ENCODE measurements at places on chromosomes 11 and 22.

GRCh38 chr22:17928391-17928790, 96.0 kb downstream of the MICAL3 start:
- no peak overlapping the region for H3K27ac ChIP-seq
- peaks cover 67% of the 10 kb centered on the region for H3K4me1 ChIP-seq
- H3K27me3 ChIP-seq, result no peaks in the 10 kb centered on the region
- no peak for DNase-seq
- peaks cover 4% of the 10 kb centered on the region for H3K36me3 ChIP-seq

DNA sequence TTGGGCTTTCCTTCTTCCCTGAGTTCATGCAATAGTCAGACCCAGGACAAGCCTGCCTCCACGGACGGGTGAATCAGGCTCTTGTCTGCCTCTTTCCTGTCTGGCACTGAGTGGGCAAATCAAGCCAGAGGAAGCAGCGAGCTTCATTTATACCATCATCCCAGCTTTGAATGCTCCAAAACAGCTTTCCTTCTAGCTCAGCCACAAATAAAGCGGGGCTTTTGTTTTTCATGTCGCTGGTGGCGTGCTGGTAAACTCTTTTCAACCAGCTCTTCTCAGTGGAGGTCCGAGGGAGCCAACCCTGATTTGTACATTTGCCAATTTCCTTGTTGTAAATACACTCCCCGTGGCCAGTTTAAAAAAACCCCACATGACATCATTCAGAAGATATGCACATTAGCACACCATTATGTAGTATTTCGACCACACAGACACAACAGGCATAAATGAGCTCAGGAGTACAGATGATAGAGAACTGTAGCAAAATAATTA, 8.6 kb downstream of the C11orf91 start:
- peaks cover 2% of the 10 kb centered on the region for H3K4me1 ChIP-seq
- peaks cover 6% of the 10 kb centered on the region for H3K27me3 ChIP-seq
- H3K36me3 ChIP-seq, result no peaks in the 10 kb centered on the region
- no peak overlapping the region for H3K4me3 ChIP-seq
- DNase-seq, result no peak
- H3K27ac ChIP-seq, result no peak overlapping the region

DNA sequence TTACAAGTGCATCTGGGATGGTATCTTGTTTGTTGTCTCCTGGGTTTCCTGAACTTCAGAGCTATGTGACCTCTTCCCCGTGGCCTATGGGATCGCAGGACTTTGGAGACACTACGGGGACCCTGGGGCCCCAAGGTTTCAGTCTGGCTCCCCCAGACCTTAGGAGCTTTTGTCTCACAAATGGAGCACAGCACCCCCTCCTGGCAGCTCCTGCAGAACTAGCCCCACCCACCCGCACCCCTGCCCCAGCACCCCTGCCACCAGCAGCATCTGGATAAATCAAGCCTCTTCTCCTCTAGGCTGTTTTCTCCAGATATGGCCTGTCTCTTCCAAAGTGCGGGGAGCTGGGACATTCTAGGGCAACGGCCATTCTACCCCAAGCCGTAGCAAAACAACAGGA, 10.4 kb downstream of the RCOR2 start:
- no peaks in the 10 kb centered on the region for H3K4me1 ChIP-seq
- H3K4me3 ChIP-seq, result no peak overlapping the region
- DNase-seq, result no peak
- H3K36me3 ChIP-seq, result peaks cover 74% of the 10 kb centered on the region

DNA sequence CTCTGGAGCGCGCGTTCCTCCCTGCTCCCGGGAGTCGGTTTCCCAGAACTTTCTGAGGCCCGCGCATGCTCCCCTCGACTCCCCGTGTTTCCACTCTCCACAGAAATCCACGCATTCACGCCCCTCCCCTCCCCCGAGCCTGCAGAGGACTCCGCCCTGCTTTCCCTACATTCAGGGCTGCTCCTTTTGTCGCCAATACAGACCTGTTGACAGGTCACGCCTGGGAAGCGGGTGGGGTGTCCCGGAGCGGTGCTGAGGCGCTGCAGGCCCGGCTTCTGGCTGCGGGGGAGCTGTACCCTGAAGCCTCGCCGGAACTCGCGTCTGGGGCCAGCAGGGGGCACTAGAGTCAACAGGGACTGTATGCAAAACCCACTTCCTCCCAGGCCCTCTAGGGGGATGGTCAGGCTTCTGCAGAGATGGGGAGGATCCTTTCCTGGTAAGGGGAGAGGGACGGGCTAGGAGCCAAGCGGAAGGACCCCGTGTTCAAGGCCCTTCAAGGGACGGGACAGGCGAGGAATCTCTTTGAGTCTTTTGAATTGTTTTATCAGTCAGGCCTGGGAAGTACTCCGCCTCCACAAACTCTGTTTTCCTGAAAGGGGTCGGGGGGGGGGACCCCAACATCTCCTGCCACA, at the start of gene PRAME:
Gene PRAME, minus strand, starts transcription at position 294 of the 632 bp plus-strand sequence. CDS start 2,433 bp downstream, outside the sequence.
- H3K4me3 ChIP-seq, result peak within 1 kb of the TSS; percentile 11
- DNase-seq, result peak; percentile 62
- no peaks in the 10 kb centered on the region for H3K36me3 ChIP-seq
- no peak within 1 kb of the TSS for H3K27ac ChIP-seq
- no peaks in the 10 kb centered on the region for H3K27me3 ChIP-seq
- peaks cover 9% of the 10 kb centered on the region for H3K4me1 ChIP-seq

DNA sequence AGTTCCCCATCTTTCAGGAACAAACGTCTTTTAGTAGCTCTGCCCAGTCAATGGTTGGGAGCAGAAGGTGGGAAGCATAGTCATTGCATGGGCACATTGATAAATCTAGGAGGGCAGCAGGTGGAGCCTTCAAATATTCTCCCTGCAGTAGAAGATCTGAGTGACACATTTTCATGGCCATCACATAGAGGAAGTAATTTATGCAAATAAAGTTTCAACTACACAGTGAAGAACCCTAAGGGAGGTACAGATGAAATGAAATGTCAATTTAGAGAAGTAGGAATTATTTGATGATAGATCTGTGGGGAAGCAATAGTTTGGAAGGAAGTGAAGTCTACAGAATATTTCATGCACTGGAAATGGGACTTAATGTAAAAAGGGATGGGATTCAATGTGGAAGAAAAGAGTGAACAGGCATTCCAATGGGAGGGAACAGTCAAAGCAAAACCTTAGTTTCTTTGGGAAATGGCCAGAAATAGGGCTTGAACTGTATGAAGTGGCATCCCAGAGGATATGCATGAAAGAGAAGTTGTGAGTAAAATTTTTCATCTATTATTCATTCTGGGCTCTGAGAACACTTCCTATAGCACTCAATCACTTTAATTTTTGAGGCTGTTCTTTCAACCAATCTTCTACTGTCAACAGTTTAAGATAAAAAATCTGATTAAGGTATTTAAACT, 256.2 kb upstream of the LUZP2 start:
- no peaks in the 10 kb centered on the region for H3K4me1 ChIP-seq
- H3K36me3 ChIP-seq, result no peaks in the 10 kb centered on the region
- H3K27me3 ChIP-seq, result no peaks in the 10 kb centered on the region
- no peak overlapping the region for H3K27ac ChIP-seq
- no peak overlapping the region for H3K4me3 ChIP-seq
- DNase-seq, result no peak

GRCh38 chr11:47864901-47865300, 16.8 kb upstream of the NUP160 start:
- no peak for DNase-seq

DNA sequence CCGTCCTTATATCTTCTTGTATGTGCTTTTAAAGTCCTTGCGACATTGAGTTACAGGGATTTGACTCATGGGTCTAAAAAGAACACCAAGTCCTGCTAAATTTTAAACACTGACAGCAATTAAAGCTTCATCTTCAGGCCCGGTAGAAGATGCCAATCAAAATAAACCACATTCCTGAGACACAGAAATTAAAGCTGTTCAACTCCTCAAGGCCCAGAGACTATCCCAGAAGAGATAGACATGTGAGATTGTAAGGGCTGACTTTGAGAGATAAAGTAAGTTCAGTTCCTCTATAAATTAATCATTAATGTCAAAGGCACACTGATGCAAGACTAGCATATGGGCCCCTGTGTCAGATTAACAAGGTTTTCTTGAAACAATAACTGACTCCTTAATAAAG, 49.8 kb downstream of the OSBPL5 start:
- peaks cover 3% of the 10 kb centered on the region for H3K36me3 ChIP-seq
- no peak for DNase-seq
- no peaks in the 10 kb centered on the region for H3K27me3 ChIP-seq

- no peak overlapping the region for H3K27ac ChIP-seq
- H3K27me3 ChIP-seq, result peaks cover 42% of the 10 kb centered on the region
- no peak for DNase-seq
- no peaks in the 10 kb centered on the region for H3K36me3 ChIP-seq
- no peaks in the 10 kb centered on the region for H3K4me1 ChIP-seq
- no peak overlapping the region for H3K4me3 ChIP-seq
These were observed 8.2 kb downstream of the PDE2A start for GRCh38 chr11:72665911-72666472.

- H3K27me3 ChIP-seq, result peaks cover 36% of the 10 kb centered on the region
- H3K36me3 ChIP-seq, result no peaks in the 10 kb centered on the region
- DNase-seq, result no peak
- H3K4me1 ChIP-seq, result no peaks in the 10 kb centered on the region
- H3K27ac ChIP-seq, result no peak overlapping the region
These were observed 50.7 kb downstream of the PAMR1 start for GRCh38 chr11:35474688-35475087.

GRCh38 chr11:94877443-94878200, 95.7 kb downstream of the CWC15 start:
- no peak for DNase-seq
- H3K27me3 ChIP-seq, result no peaks in the 10 kb centered on the region
- no peak overlapping the region for H3K4me3 ChIP-seq

DNA sequence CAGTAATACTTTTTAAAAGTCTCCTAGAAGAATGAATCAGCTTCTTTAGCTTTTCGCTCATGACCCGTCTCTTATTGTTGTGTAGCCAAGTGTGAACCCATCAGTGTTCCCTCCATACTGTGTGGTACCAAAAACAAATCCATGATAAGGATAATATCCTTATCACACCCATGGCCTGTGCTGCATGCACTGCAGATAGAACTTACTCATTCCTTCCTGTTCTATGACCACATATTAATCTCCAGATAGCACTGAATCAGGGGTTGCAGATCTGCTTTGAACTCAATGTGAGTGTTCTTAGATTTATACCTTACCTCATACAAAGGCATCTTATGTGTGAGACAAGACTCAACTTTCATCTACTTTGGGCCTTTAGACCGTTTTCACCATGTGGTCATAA, 373.4 kb downstream of the JRKL start:
- DNase-seq, result no peak
- H3K36me3 ChIP-seq, result no peaks in the 10 kb centered on the region
- no peaks in the 10 kb centered on the region for H3K4me1 ChIP-seq
- H3K27ac ChIP-seq, result no peak overlapping the region
- no peak overlapping the region for H3K4me3 ChIP-seq
- H3K27me3 ChIP-seq, result no peaks in the 10 kb centered on the region

- no peaks in the 10 kb centered on the region for H3K36me3 ChIP-seq
- H3K4me1 ChIP-seq, result peaks cover 56% of the 10 kb centered on the region
- H3K4me3 ChIP-seq, result peak overlapping the region; percentile 73
- DNase-seq, result peak; percentile 47
- peaks cover 10% of the 10 kb centered on the region for H3K27me3 ChIP-seq
These were observed 14.6 kb upstream of the NRGN start for GRCh38 chr11:124724979-124725718.

GRCh38 chr11:15692739-15693138, 578.0 kb downstream of the INSC start:
- no peak overlapping the region for H3K27ac ChIP-seq
- DNase-seq, result no peak
- H3K36me3 ChIP-seq, result no peaks in the 10 kb centered on the region
- H3K4me3 ChIP-seq, result no peak overlapping the region
- no peaks in the 10 kb centered on the region for H3K4me1 ChIP-seq

DNA sequence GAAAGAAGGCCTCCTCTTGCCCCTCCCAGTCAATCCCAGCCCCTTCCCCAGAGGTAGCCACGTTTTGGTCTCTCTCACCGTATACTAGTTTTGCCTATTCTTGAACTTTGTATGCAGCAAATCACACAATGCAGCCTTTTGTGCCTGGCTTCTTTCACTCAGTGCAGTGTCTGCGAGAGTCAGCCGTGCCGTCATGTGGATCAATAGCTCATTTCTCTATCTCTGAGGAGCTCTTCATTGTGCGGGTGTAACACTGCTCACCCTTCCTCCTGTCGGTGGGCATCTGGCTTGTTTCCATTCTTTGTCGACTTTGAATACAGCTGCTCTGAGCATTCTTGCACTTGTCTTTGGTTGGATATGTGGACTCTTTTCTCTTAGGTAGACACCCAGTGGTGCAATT, 146.5 kb downstream of the CACNA1I start:
- H3K4me1 ChIP-seq, result peaks cover 11% of the 10 kb centered on the region
- H3K36me3 ChIP-seq, result no peaks in the 10 kb centered on the region
- DNase-seq, result no peak
- H3K27ac ChIP-seq, result no peak overlapping the region
- no peak overlapping the region for H3K4me3 ChIP-seq
- H3K27me3 ChIP-seq, result peaks cover 5% of the 10 kb centered on the region

GRCh38 chr11:121199516-121199915, 93.1 kb upstream of the SC5D start:
- no peak overlapping the region for H3K4me3 ChIP-seq
- DNase-seq, result no peak
- no peak overlapping the region for H3K27ac ChIP-seq
- peaks cover 20% of the 10 kb centered on the region for H3K27me3 ChIP-seq
- H3K36me3 ChIP-seq, result no peaks in the 10 kb centered on the region
- peaks cover 6% of the 10 kb centered on the region for H3K4me1 ChIP-seq

DNA sequence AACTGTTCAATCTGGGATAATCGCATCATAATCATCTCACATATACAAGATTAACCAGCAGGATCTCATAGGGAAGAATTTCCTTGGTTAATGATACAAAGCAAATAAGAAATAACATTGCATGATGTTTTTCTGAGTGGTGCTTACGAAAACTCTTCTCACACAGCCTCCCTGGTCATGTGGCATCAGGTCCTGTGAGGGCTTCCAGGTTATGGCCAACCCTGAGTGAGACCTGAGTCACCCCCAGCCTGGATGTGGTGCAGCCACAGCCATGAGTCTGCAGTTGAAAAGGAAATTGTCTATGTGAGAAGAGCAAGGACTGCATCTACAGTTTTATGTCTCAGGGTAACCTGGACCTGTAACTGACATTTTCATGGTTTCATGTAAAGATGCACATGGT, 90.5 kb upstream of the XKR3 start:
- DNase-seq, result no peak
- H3K27me3 ChIP-seq, result peaks cover 17% of the 10 kb centered on the region
- H3K27ac ChIP-seq, result no peak overlapping the region

DNA sequence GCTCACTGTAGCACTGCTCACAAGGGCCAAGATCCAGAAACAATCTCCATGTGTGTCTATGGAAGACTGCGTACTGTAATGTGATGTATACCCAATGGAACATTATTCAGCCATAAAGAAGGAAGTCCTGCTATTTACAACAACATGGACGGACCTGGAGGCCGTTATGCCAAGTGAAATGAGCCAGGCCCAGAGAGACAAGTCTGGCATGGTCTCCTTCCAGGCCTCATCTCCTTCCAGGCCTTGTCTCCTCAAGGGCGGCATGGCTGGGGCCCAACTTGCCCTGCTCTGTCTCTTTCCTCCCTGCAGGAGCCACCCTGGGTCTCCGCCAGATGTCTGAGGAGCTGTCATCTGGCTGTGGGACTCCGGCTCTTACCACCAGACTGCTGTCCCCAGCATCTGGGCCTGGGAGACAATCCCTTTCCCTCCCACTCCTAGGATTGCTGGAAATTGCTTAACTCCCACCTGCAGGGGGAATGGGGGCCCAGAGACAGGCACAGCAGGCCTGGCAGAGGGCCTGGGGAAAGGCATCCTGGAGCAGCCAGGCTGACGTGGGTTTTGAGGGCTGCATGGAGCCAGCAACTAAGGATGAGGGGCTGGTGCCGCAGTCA, 1326.6 kb downstream of the TBC1D22A start:
- no peak overlapping the region for H3K4me3 ChIP-seq
- no peak overlapping the region for H3K27ac ChIP-seq
- H3K27me3 ChIP-seq, result no peaks in the 10 kb centered on the region
- H3K4me1 ChIP-seq, result peaks cover 53% of the 10 kb centered on the region
- no peaks in the 10 kb centered on the region for H3K36me3 ChIP-seq

Measured in activated B cell treated with CpG ODN at 0.5 μM for 24 hours (primary cell).